ENCODE measurements at places on chromosomes 5 and 9.
A peak's percentile ranks its signal among the peaks of the same experiment; 100 is the strongest.

- DNase-seq: peak; percentile 60
These were observed 11.5 kb downstream of the PRRC2B start for GRCh38 chr9:131405428-131405827.

DNA sequence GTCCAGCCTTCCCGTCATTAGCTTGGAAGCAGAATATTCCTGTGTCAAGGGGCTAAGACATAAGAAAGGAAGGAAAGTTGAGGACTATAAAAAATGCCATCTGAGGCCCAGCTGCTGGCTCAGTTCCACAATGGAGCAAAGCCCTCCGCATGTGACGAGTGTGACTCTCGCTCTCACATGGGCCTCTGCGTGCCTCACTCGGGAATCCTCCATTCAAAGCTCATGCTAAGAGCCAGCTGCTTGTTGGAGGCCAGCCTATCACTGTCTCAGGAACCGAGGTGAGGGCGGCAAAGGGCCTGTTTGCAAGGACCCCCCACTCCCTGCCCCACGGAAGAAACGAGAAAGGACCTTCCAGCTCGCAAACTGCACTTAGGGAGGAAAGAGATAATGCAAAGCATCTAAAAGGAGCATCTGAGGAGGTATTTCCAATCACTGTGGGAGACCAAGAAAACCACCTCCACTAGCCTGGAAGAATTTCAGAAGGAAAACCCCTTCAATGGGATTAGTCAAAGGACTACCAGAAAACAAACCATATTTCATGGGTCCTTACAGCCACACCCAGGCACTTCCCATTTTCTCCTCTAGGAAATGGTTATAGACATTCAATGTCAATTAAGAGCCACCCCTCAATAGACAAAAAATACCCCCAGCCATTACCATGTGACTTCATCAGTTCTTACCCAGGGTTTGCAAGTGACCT lies 95.3 kb downstream of the PRRT1B start:
- no peak for DNase-seq

DNA sequence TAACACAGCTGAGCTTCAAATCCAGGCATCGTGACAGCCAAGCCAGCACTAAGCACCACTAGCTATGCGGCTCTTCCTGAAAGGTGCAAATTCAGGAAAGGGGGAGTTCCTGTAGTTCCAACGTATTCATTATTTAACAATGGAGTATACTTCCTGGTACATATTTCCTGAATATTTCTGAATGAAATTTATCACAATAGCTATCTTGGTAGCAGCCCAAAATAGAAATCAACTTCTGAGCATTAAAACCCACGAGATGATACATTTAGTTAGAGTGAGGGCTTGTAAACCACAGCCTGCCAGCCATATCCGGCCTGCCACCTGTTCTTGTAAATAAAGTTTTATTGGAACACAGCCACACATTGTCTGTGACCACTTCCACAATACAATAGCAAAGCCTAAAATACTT lies 109.7 kb upstream of the RETREG1 start:
- no peak for DNase-seq

GRCh38 chr9:85038061-85038460 lies 368.5 kb downstream of the NTRK2 start:
- DNase-seq: no peak

- no peak for DNase-seq
These were observed 105.3 kb downstream of the TMEM167A start for GRCh38 chr5:82971901-82972300.
